ENCODE measurements at places on chromosomes 12 and 14.

GRCh38 chr12:47843226-47843980, 23.7 kb upstream of the HDAC7 start:
- DNase-seq = no peak

GRCh38 chr14:70658899-70659298, 17.2 kb downstream of the TTC9 start:
- no peak for DNase-seq

GRCh38 chr12:2097617-2098016, 44.8 kb downstream of the CACNA1C start:
- no peak for DNase-seq

DNA sequence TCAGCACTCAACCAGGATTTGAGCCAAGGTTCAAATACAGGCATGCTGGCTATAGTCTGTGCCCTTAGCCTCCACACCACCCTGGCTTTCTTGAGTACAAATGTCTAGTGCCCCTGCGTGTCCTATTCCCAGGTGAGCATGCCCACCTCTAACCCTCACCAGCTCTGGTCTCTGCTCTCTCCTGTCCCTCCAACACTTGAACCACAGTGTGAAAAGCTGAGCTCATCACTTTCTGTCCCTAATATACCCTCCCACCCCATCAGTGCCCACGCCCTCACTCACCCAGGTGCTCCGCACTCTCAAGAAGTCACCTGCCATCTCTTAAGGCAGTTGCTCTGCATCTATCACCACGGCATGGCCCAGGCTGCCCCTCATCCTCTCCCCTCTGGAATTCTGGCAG, 7.0 kb upstream of the KRT71 start:
- DNase-seq = no peak

- no peak for DNase-seq
Measured at GRCh38 chr14:104204660-104205149, 66.3 kb downstream of the KIF26A start.

DNA sequence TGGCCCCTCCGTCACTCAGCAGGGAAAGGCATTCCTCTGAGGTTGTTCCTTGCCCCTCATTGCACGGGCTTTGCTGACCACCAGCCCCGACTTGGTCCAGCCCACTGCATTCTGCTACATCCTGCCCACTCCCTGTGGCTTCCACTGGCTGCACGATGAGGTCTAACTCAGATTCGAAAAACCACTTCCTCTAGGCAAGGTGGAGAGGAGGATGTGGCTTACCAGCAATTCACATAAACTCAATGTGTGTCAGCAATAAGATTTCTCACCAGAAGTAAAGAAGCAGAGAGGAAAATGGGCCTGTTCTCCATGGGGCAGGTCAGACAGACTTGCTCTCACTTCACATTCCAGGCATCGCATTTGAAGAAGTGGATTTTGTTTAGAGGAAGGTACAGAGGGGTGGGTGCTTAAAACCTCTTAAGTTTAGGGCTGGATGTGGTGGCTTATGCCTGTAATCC, 14.7 kb downstream of the GPR68 start:
- no peak for DNase-seq

DNA sequence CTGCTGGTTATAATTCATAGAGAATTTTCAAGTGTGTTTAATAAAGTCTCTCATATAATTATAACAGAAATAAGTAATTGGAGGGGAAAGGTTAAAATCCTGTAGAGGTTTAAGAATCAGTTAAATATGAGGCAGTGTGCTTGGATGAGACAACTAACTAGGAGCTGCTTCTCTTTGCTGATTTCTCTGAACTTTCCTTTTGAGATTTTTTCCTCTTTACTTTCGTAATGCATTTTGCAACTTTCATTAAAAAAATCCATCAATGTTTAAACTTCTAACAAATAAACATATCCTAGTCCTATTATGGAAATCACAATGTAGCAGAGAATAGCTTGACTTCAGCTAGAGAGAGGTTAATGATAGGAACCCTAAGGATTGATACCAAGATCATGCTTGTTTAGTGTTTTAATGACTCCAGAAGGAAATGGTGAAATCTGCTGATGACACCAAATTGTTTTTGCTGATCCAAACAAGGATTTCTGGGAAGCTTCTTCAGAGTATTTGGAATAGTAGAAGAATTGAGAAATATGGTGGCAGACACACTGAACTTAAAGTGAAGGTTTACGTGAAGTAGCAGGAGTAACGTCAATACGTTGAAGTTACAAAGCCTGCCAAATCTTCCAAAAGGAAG, 122.6 kb downstream of the RAD51B start:
- no peak for DNase-seq

DNA sequence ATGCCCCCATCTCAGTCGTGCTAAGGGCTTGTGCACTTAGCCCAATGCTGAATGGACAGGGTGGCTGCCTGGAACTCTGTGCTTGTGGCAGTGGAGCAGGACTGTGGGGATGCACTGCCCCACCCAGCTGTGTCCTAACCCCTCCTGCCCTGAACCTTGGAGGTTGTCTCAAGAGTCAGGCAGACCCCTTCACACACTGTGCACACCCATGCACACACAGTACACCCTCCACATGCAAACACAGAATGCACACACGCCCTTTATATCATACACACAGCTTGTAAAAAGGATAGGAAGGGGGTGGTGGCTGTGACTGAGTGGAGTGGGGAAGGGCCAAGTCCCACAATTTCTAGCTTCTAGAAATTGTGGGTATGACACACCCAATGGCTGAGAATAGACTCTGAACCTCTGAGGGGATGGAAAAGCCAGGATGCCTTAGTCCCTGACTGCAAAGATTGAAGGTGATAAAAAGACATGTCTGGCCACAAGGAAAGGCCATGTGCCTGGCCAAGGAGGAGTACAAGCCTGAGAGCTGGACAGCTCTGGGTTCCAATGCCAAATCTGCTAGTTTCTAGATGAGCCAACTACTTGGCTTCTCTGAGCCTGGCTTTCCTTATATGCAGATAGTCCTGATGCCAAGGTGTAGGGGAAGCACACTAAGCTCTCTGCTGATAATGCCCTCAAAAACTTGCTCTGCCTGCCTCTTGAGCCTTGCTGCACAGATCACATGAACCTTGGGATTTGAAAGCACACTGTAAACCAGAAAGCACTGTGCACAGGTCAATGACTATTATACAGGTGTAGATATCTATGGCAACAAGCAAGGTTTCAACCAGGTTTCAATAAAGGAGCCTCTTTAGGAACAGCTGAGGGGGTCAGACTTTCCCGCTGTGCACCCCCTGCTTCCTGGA, 8.4 kb downstream of the KRT8 start:
- no peak for DNase-seq

GRCh38 chr12:93862424-93862823, 185.2 kb downstream of the CRADD start:
- no peak for DNase-seq

GRCh38 chr12:49674318-49674981, 32.8 kb downstream of the FMNL3 start:
- no peak for DNase-seq

DNA sequence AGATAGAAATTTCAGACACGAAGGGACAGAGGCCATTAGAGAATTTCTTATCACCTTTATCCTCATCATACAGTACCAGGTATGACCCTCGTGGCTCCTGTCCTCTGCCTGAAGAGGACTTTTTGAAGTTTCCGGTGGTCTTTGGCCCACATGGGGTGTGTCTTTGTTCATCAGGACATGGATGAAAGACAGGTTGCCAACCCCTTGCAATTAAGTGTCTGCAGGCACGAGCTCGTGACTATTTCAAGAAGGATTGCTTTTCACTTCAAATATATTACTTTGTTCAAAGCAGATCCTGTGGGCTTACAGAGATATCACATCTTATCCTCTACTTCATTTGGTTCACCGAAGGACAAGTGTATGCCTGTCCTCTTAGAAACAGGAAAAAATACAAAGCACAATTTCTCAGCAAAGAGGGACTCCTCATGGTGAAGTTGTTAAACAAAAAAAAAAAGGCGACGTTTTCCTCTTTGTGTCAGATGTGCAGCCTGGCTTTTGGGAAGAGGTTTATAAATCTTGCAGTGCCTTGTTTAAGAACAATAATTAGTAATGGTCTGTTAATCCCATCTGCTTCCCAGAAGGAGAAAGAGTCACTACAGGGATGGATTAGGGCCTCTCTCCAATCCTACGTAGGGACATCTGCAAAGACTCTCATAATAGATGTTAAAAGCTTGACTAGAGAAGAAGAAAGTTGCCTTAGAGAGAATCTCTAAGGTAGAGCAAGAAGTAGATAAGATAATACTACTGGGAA, 13.5 kb upstream of the FAM234B start:
- no peak for DNase-seq

GRCh38 chr14:77002335-77002734, 26.2 kb downstream of the IRF2BPL start:
- DNase-seq = no peak

DNA sequence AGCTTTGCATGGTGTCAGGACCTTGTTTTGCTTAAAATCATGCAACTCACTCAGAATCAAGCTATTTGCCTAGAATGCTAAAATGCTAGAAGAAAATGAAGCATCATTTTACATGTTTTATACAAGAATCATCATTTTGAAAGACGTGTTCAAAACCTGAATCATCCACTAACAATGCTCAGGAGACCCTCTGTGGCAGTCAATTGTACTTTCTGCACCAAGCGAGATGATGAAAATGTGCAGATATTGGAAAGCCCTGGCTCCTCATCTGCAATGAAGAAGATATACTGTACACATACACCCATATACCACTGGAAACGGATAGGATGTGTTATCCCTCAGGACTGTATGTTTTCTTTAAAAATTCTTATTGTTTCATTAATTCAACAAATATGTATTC, 92.7 kb downstream of the DYRK2 start:
- DNase-seq = no peak

DNA sequence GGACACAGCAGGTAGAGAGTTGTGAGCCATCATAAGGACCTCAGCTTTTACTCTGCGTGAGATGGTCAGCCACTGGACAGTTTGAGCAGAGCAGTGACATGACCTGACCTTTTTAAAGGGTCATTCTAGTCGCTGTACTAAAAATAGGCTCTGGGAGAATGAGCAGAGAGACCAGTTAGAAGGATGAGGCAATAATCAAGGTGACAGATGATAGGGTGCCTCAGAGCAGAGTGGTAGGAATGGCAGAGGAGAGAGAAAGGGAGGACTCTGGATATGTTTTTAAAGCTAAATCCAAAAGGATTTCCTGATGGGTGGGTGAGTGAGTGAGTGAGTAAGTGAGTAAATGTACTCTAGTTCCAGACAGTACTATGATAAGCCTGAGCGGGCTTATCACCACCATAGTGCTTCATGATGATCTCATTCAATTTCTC, 83.6 kb upstream of the ARHGAP5 start:
- no peak for DNase-seq

- no peak for DNase-seq
Measured at GRCh38 chr12:91261820-91262676, 79.4 kb upstream of the DCN start.

- DNase-seq = no peak
Measured at GRCh38 chr14:24986206-24986893, 63.6 kb downstream of the STXBP6 start.

GRCh38 chr12:86445356-86445755, 189.2 kb upstream of the MGAT4C start:
- no peak for DNase-seq
